Peyer's patch (tissue), 4 donors: ENCODE measurements at places on chromosomes 5 and 9. TPM values are rescaled to one million over a fixed set of nuclear protein-coding genes. Genes with fewer than 3 reads are reported as not detected.

Gene MYOZ3
- not detected for total RNA-seq

DNA sequence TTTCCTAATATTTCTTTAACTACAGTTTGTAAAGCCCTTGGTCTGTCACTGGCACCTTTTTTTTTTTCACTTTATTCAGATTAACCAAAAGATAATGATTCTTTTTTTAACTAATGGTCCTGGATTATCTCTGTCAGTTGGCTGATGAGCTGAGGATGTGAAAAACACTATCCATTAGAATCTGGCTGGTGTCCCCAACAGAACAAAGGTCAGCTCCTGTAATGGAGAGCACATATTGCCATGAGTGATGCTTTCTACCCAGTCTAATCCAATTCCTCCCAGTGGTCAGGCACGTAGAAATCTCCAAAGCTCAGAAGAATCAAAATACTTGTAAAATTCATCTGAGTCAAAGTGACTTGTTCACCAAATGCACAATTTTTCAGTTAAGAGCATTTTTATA is 491.7 kb upstream of the PIK3R1 start:
- no peaks in the 10 kb centered on the region for H3K27me3 ChIP-seq
- no peak for DNase-seq
- no peak overlapping the region for H3K4me3 ChIP-seq
- no peaks in the 10 kb centered on the region for H3K4me1 ChIP-seq
- no peak overlapping the region for H3K27ac ChIP-seq
- no peaks in the 10 kb centered on the region for H3K36me3 ChIP-seq

DNA sequence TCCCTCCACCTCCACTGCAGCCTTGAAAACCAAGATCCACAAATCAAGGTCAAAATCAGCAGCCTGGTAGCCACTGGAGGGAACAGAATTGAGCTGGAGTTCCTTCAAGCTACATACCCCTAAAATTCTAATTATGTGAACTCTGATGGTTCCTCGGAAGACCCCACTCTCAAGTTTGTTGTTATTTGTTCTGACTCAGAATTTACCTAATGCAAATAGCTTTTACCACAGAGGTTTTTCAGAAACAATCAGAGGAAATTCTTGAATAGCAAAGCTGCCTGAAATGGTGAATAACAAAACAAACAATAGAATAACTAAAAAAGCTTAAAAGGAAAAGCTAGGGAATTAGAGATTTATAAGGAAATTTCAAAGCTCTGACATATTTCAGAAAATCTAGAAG is 220.0 kb downstream of the CDH18 start:
- DNase-seq = no peak
- no peak overlapping the region for H3K27ac ChIP-seq
- H3K4me3 ChIP-seq = no peak overlapping the region
- H3K36me3 ChIP-seq = no peaks in the 10 kb centered on the region

DNA sequence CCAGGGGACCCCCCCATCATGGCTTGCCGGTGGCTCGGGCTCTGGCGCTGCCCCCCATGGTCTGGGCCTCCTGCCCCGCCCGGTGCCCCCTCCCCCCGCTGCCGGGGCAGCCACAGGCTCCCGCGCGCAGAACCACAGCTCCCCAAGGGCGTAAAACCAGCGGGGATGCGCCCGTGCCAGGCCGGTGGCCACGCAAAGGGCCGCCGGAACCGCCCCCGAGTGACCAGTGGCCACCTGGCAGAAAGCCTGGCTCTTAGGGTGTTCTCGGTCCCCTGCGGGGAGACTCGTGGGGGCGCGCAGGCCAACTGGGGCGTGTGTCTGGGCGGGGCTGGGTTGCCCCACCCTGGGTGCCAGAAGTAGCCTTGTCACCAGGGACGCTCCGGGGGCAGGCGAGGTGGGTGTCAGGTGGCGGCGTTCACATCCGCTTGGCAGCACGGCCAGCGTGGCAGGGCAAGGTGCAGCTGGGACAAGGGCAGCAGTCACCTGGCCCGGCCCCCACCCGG is 515 bp upstream of the AGPAT2 start:
- H3K27ac ChIP-seq = peak overlapping the region; percentile 91
- peak; percentile 51 for DNase-seq
- no peaks in the 10 kb centered on the region for H3K36me3 ChIP-seq
- no peaks in the 10 kb centered on the region for H3K27me3 ChIP-seq

DNA sequence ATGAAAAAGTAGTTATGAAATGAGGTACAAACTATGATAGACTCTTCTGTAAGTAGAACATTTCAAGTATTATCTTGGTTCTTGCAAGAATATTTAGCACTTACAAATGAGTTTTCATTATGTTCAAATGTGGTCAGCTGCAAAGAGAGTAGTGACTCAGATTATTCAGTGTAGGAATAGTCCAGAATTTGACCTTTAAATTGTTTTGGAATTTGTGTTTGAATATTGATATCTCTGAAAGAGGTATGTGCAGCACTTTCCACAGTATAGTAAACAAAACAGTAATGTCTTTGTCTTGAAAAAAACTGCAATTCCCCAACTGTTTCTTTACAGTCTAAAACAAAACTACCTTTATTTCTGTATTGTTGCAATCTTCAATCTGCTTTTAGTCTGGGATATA is 56.1 kb downstream of the WDR70 start:
- no peaks in the 10 kb centered on the region for H3K36me3 ChIP-seq
- H3K4me1 ChIP-seq = no peaks in the 10 kb centered on the region
- H3K27me3 ChIP-seq = no peaks in the 10 kb centered on the region
- H3K4me3 ChIP-seq = no peak overlapping the region

Gene ANKRD18A
- total RNA-seq = 6.7 TPM

DNA sequence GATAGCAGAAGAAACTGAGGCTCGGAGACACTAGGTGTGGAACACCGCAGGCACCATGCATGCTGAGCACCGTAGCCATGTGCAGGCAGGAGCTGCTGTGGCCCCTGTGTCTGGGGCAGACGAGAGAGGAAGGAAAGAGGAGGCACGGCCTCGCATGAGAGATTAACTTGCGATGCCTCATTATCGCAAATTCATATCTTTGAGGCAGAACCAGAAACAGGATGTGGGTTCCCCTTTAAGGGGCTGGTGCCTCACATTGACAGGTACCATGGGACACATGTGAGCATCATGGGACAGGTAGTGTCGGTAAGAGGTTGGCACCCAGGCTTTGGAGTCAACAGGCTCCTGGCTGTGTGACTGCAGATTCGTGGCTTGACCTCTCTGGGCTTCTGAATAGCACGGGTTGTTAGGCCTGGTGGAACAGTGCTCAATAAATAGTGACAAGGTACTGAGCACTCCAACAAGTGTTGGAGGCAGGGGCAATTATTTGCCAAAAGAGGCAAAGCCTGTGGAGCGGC is 40.8 kb downstream of the NAIF1 start:
- no peaks in the 10 kb centered on the region for H3K27me3 ChIP-seq
- H3K36me3 ChIP-seq = no peaks in the 10 kb centered on the region
- H3K4me3 ChIP-seq = peak overlapping the region; percentile 12
- peak overlapping the region; percentile 74 for H3K27ac ChIP-seq
- no peak for DNase-seq

Gene BARX1
- not detected for total RNA-seq

Gene ADAM19
- 6.3 TPM for total RNA-seq

DNA sequence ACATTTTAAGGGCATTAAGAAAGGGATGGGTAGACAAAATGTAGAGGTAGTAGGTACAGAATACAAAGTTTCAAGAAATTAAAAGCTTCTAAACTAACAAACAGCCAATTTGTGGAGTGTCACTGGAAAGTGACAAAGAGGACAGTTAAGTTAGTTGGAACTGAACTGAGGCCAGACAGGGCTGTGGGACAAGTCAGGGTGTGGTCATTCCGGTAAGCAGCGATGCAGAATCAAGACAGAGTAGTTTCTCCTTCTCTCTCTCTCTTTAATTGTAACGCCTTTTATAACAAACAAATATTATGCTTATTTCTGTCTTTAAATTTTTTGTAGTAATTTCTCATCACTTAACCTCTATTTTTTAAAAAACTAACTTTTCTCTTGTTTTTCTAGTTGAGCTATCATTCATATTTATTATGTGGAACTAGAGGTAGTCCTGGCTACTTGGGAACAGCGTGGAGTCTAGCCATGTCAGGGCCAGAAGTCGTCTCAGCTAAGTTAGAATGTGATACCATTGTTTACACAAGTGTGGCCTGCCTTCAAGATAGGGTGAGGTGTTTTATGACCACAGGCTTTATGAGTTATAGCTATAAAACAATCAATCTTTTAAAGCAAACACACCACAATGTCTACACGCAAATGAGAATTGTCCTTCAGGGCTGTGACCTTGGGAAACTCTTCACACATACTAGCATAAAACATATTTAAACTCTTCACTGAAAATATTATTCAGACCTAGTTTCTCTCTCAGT is 115.3 kb upstream of the CDKN2B start:
- H3K27me3 ChIP-seq = no peaks in the 10 kb centered on the region
- peak overlapping the region; percentile 46 for H3K27ac ChIP-seq
- no peaks in the 10 kb centered on the region for H3K4me1 ChIP-seq
- H3K4me3 ChIP-seq = no peak overlapping the region
- no peak for DNase-seq
- H3K36me3 ChIP-seq = no peaks in the 10 kb centered on the region

GRCh38 chr9:6467006-6467625 is 54.1 kb downstream of the UHRF2 start:
- H3K27ac ChIP-seq = no peak overlapping the region
- H3K36me3 ChIP-seq = no peaks in the 10 kb centered on the region
- no peaks in the 10 kb centered on the region for H3K27me3 ChIP-seq
- no peaks in the 10 kb centered on the region for H3K4me1 ChIP-seq

Gene KIF24
- 3.3 TPM for total RNA-seq

DNA sequence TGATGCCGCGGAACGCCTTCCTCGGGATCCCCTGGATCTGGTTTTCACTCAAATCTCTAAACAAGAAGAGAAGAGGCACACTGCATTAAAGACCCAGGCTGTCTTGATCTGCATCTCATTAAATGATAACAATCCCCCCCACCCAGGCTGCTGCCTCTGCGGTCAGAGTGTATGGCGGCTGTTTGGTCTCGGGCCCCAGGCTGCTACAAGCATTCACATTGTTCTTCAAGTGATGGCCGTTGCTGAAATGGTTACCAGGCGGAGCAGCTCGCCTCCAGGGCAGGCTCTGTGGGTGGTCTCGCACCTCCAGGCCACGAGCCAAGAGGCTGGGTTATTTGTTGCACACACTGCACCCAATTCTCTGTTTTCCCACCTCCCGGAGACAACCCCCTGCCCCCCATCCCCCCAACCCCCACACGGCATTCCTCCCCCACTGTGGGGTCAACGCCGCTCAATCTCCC is 304.1 kb upstream of the PANK3 start:
- DNase-seq = no peak
- H3K27ac ChIP-seq = no peak overlapping the region
- H3K36me3 ChIP-seq = no peaks in the 10 kb centered on the region
- no peaks in the 10 kb centered on the region for H3K4me1 ChIP-seq
- H3K27me3 ChIP-seq = no peaks in the 10 kb centered on the region

GRCh38 chr5:54440456-54440893 is 15.0 kb upstream of the HSPB3 start:
- H3K36me3 ChIP-seq = no peaks in the 10 kb centered on the region
- H3K4me3 ChIP-seq = no peak overlapping the region
- H3K27ac ChIP-seq = no peak overlapping the region
- H3K4me1 ChIP-seq = no peaks in the 10 kb centered on the region
- no peak for DNase-seq
- H3K27me3 ChIP-seq = no peaks in the 10 kb centered on the region

GRCh38 chr9:79134654-79135053 is 437.1 kb upstream of the TLE4 start:
- no peak for DNase-seq
- H3K27ac ChIP-seq = no peak overlapping the region
- H3K4me3 ChIP-seq = no peak overlapping the region
- H3K4me1 ChIP-seq = no peaks in the 10 kb centered on the region
- H3K27me3 ChIP-seq = no peaks in the 10 kb centered on the region

Gene ZNF879
- total RNA-seq = 3.2 TPM

DNA sequence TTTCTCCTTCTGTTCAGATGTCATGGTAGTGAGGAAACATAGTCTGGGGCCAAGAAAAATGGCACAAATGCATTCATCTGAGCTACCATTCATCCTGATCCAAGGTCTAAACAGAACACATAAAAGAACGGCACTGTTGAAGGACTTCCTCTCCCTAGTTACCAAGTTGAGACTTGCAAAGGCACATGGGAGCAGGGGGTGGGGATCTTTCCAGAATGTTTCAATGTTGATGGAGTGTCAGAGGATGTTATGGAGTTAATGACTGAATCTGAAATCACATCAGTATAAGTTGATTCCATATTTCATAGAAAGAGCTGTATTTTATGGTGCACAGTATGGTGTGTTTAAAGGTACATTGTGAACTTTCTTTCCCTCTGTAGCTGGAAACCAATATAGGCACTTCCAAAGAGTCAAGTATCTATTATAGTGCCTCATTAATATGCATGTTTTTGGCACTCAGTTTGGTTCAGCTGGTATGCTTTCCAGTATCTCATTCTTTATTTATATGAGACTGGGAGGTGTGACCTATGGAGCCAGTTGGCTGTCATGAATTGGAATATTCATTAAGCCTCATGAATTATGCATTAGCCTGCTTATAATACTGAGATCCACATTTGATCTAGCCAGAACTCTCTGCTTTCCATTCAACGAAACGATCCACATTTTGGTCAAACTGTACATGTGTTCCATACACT is 603.0 kb downstream of the NR2F1-AS1 start:
- no peaks in the 10 kb centered on the region for H3K36me3 ChIP-seq
- no peaks in the 10 kb centered on the region for H3K27me3 ChIP-seq
- no peaks in the 10 kb centered on the region for H3K4me1 ChIP-seq
- H3K27ac ChIP-seq = no peak overlapping the region
- no peak overlapping the region for H3K4me3 ChIP-seq

Gene SPINK13
- not detected for total RNA-seq
